Chondrocyte (in vitro differentiated cells): ENCODE measurements at places on chromosomes 7 and 10. TPM values are rescaled to one million over a fixed set of nuclear protein-coding genes. Genes with fewer than 3 reads are reported as not detected.

- H3K36me3 ChIP-seq = no peaks in the 10 kb centered on the region
- H3K27ac ChIP-seq = no peak overlapping the region
- peaks cover 4% of the 10 kb centered on the region for H3K27me3 ChIP-seq
- DNase-seq = no peak
- peaks cover 10% of the 10 kb centered on the region for H3K4me1 ChIP-seq
Observed at GRCh38 chr10:103804871-103805270, 50.5 kb downstream of the SH3PXD2A start.

GRCh38 chr10:73894245-73894971 is 16.5 kb upstream of the PLAU start:
- DNase-seq = no peak
- no peaks in the 10 kb centered on the region for H3K36me3 ChIP-seq
- no peaks in the 10 kb centered on the region for H3K27me3 ChIP-seq
- H3K4me3 ChIP-seq = no peak overlapping the region
- peak overlapping the region; percentile 88 for H3K27ac ChIP-seq
- peaks cover 63% of the 10 kb centered on the region for H3K4me1 ChIP-seq

The GPR37 gene
- 1.6 to 3.2 TPM (median 2.2 TPM) in 3 replicates for total RNA-seq

DNA sequence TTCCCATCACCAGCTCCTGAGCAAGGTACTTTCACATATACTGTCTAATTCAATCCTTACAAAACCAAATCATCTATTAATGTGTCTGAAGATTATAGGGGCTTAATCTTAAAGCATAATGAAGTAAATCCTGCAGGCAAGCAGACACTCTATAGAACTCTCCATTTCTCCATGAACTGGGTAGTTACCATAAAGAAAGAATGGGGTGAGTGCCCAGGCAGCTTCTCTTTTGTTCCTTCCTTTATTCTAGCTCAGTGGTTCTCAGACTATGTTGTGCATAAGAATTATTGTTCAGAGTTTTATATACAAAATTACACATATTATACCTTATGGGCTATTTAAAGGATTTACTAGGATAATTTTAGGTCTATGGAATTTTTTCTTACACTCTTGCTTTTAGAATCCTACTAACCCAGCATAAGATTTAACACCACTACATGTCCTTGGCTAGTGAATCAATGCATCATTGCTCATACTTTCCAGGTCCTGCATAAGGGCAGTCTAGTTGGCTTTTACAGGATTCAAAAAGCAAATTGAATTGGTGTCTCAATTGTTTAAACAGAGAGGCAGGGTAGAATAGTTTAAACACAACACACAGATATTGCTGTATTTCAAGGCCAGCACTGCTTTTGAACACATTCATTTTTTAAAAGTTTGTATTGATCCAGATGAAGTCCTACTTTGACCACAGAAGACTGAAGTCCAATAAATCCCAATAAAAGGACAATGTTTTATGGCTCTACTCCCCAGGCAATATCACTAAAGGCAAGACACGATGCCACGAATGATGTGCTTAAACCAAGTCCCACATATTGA is 12.9 kb downstream of the SGCE start:
- no peak overlapping the region for H3K4me3 ChIP-seq
- peaks cover 27% of the 10 kb centered on the region for H3K4me1 ChIP-seq
- H3K27ac ChIP-seq = no peak overlapping the region
- no peak for DNase-seq
- peaks cover 3% of the 10 kb centered on the region for H3K36me3 ChIP-seq
- no peaks in the 10 kb centered on the region for H3K27me3 ChIP-seq

The GNG11 gene
- 8.2 to 15.0 TPM (median 9.4 TPM) in 3 replicates for total RNA-seq

DNA sequence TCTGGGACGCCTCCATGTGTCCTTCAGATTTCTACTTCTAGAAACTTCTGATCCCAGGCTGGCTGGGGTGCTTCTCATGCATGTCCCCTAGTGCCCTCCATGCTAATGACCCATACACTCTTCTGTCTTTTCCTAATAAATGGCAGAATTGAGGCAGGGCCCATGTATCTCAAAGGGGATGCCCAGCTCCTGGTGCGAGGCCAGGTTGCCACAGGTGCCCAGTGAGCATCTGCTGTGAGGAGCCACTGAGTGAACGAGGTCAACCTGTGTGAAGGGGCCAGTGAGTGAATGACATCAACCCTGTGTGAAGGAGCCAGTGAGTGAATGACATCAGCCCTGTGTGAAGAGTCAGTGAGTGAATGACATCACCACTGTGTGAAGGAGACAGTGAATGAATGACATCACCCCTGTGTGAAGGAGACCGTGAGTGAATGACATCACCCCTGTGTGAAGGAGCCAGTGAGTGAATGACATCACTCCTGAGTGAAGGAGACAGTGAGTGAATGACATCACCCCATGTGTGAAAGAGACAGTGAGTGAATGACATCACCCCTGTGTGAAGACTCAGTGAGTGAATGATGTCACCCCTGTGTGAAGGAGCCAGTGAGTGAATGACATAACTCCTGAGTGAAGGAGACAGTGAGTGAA is 478.9 kb downstream of the PTPRN2 start:
- no peaks in the 10 kb centered on the region for H3K27me3 ChIP-seq
- H3K36me3 ChIP-seq = no peaks in the 10 kb centered on the region
- no peaks in the 10 kb centered on the region for H3K4me1 ChIP-seq
- no peak for DNase-seq

The GJD4 gene
- total RNA-seq = not detected in 3 replicates

DNA sequence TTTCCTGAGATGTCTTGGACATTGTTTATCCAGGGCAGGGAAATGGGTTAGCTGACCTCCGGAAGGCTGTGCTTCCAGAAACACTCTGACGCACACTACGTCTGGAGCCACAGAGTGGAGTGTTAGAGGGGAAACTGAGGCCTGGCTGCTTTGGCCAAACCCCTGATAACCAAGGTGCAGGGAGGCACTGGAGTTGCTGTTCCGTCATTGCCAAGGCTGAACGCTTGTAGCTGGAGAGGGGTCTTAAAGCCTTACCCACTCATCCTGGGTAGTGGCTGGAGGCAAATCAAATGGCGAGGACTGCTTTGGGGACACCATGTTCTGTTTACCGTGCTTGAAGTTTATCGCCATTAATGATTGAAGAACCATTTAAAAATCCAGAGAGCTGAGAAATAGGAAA is 604.1 kb upstream of the FOXK1 start:
- H3K4me1 ChIP-seq = no peaks in the 10 kb centered on the region
- no peak for DNase-seq
- H3K27ac ChIP-seq = no peak overlapping the region
- no peak overlapping the region for H3K4me3 ChIP-seq

- peaks cover 36% of the 10 kb centered on the region for H3K4me1 ChIP-seq
- H3K27ac ChIP-seq = peak overlapping the region; percentile 29
- peak overlapping the region; percentile 71 for H3K4me3 ChIP-seq
Observed at GRCh38 chr7:140061607-140061930, 1.2 kb downstream of the PARP12 start.

The TMEM176B gene
- 0.36 to 0.37 TPM in 2 of 3 replicates, not detected in the other for total RNA-seq
